ENCODE measurements at places on chromosomes 2 and 18.

- DNase-seq = no peak
These were observed 48.2 kb upstream of the REV1 start for GRCh38 chr2:99537910-99538485.

DNA sequence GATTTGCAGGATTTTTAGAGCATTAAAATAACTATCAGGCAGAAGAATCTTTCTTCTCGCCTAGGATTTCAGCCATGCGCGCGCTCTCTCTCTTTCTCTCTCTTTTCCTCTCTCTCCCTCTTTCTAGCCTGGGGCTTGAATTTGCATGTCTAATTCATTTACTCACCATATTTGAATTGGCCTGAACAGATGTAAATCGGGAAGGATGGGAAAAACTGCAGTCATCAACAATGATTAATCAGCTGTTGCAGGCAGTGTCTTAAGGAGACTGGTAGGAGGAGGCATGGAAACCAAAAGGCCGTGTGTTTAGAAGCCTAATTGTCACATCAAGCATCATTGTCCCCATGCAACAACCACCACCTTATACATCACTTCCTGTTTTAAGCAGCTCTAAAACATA lies 137.0 kb downstream of the MEIS1 start:
- DNase-seq = no peak

DNA sequence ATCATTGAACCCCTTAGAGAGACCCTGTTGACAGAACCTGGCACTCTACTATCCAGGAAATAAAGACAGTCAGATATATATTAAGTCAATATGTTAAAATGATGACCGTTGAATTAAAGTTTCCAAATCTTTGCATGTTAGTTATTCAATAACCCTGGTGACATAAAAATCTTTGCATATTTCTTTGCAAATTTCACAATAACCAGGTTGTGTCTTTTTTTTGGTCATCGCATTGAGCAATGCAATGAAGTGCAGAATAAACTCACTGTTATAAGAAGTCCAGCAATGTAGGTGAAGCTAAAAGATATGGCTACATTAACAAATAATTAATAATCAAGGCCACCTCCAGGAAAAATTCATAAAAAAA lies 596.9 kb downstream of the NYAP2 start:
- DNase-seq = no peak

DNA sequence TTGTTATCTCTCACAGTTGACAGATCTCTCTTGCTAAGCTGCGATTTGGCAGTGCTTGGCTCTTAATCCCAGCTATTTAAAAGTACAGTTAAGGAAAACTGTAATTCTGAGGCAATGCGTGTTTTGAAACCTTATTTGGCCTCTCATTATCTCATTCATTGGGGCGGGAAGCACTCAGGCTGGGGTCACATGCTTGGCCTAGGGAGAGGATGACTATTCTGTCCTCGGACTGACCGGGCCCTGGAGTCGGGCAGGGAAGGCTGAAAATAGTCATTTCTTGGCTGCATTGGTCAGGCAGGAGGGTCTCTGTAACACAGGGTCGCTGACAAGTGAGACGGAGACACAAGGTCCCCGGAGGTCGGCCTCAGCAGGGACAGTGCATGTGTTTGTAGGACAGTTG lies 20.2 kb upstream of the EMILIN2 start:
- DNase-seq = no peak

- DNase-seq = peak; percentile 40
These were observed 26.6 kb downstream of the BIN1 start for GRCh38 chr2:127080226-127080937.

GRCh38 chr2:144085016-144085415 lies 434.9 kb downstream of the ZEB2 start:
- no peak for DNase-seq

GRCh38 chr2:195342061-195342460 lies 315.0 kb upstream of the SLC39A10 start:
- DNase-seq = no peak

DNA sequence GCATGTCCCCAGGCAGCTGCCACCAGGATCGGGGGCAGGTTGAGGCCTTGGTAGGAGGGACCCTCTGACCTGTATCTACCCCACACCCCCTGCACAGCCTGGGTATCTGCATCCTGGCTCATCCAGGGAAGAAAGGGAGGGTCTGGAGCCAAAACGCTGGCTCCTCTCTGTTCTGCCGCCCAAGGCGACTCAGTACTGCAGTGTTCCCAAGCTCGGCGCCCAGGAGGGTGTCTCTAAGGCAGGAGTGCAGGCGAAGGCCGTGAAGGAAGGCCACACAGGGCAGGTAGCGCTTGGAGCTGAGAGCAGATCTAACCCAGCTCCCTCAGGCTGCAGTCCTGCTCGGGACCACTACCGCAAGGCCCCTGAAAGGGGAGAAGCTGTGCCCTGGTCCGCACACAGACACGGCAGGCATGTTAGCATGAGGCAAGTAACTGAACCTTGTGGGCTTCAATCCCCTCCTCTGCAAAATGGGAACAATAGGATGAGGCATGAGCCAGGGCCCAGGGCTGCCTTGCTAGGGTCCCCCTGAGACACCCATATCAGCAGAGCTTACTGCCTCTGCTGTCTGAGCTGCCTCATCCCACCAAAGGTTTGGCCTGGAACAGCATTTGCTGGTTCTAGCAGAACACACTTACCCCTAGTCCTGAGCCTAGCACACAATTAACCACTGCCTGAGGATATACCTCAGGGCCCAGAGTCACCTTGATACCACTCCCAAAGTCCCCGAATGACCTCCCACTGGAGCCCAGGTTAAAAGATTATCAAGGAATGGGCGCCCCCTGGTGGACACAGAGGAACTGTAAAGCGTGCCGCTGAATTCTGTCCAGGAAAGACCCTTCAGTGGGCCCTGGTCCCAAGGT lies 6.5 kb downstream of the PTMA start:
- peak; percentile 71 for DNase-seq

DNA sequence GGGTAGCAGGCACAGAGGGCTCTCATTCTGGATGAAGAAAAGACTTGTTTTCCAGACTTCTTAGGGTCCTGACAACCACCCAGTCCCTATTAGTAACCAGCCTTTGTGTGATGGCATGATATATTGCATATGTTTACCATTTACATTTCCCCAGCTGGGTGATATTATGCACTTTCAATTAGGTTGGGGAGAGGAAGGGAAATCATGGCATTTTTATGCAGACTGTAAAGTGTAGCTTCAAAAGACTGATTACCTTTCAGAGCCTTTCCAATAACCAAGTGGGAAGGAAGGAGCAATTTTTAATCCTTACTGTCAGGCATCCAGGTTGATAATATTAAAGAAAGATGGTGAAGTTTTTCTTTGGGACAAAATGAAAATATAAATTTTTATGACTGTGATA lies 240.8 kb upstream of the NRP2 start:
- no peak for DNase-seq

GRCh38 chr2:203344667-203345066 lies 16.5 kb downstream of the ABI2 start:
- no peak for DNase-seq

DNA sequence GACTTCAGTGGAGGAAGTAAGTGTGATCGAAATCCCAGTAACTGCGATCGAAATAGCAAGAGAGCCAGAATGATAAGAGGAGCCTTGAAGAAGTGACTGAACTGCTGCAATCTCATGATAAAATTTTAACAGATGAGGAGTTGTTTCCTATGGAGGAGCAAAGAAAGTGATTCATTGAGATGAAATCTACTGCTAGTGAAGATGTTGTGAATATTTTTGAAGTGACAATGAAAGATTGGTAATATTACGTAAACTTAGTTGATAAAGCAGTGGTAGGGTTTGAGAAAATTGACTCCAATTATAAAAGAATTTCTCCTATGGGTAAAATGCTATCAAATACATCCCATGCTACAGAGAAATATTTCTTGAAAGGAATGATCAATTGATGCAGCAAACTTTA lies 780.6 kb downstream of the MBD2 start:
- no peak for DNase-seq

DNA sequence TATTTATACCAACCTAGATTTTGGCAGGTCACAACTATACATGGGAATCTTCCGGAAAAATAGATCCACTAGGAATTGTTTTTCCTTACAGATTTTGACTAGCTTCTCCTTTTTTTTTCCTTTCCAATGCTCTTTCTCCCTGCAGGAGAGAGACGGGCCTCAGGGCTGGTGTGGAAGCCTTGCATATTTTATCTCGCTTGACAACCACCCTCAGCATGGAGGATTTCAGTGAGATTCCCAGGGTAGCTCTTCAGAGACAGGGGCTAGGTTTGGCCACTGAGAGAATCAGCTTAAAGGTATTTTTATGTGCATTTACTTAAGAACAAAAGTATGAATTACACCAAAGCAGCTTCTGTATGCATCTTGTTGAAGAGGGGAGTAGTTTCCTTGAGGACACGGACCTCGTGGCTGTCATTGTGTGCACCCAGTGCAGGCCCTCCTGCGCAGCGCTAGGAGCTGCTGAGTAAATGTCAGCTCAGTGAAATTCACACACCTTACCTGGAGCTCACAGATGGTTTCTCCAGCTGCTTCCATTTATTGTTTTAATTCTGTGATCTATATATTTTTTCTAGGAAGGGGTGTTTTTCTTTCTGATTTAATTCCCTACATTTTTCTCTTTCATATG lies 54.4 kb downstream of the TRAPPC12 start:
- no peak for DNase-seq

- DNase-seq = no peak
These were observed 4.7 kb downstream of the ING5 start for GRCh38 chr2:241706537-241706936.

DNA sequence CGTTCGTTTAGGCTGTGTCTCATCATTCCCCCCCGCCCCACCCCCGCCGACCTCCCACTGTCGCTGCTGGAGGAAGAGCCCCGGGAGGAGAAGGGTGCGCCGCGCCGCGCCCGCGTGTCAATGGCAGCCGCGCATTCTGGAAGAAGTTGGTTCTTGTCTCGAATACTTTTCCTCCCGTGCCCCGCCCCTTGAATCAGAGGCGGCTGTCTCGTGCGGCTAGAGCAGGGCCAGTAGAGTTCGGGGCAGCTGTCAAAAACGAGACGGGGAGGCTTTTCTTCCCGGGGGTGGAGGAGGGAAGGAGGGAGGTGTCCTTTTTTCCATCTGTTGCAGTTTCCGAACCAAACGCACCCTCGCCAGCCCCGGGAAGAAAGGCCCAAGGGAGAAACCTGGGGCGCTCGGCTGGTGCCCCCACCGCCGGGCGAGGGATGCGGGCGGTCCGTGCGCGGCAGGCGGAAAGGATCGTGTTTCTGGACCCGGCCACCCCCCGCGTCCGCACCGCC lies 410 bp upstream of the TGIF1 start:
- no peak for DNase-seq

DNA sequence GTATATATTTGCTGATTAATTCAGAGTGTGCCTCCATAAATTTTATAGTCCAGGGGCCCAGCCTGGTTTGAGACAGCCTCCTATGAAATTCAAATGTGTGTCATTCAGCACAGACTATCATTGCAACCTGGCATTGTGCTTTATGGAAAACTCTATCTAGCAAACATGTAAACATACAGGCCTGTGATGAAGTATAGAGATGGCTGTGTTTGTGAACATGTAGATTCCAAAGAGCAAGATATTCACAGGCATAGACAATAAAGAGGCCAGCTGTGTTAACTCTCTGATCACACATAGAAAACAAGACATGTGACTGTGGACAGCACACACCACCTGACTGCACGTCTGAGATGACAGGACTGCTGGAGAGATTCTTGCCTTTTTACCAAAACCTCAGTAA lies 297.9 kb downstream of the EN1 start:
- no peak for DNase-seq

DNA sequence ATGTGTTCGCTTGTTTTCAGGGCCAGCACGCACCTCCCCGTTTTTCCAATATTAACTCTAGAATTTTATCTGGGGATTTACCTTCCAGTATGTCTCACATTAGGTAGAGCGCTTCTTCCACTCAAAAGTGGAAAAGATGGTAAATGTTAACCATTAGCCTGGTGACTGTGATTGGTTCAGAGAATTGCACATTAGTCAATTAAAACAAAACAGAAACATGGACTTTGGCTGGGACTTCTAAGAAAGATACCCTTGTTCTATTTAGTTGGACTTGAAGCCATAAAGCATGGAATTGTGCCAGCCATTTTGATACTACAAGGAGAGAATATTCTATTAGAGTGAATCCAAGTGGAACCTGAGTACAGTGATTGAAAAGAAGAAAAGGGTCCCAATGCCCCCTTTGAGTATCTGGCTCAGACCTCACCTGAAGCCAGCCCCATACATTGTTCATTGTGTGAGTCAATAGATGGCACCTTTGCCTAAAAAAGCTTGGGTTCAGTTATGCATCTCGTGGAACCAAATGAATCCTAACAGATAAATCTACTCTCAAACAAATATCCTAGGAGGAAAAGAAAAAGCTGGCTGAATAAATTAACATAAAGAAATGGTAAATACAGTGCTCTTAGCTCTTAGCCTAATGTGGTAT lies 354.3 kb downstream of the IRS1 start:
- DNase-seq = no peak

- DNase-seq = no peak
These were observed 36.7 kb downstream of the TMEM37 start for GRCh38 chr2:119468154-119468955.

DNA sequence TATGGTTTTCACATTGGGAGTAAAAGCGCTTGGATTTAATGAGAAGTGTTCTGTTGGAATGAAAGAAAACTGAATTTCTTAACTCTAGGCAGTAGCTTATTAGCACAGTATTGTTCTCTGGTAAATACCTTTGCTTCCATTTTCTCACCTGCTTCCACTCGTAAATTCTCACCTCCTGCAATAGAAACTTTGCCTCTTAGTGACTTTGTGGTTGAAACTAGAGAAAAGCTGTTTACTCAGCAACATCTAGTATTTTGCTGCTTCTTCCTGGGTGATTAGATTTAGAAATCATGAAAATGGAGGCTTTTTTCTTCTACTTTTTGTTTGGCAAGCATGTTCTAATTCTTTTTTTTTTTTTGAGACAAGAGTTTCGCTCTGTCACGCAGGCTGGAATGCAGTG lies 385.4 kb downstream of the SPAG16 start:
- DNase-seq = no peak

- no peak for DNase-seq
These were observed 135.7 kb downstream of the THADA start for GRCh38 chr2:43460174-43460546.

Measured in NK-92 treated with Interleukin-12 subunit alpha and Interleukin-12 subunit beta, amount 100 ng/mL, for 24 hours (cell line).